Stimulated activated CD8-positive, alpha-beta memory T cell treated with anti-CD3 and anti-CD28 coated beads, Interleukin-2, amount 100 ng/mL, for 48 hours (primary cell): ENCODE measurements at places on chromosomes 7 and 10.
A peak's percentile ranks its signal among the peaks of the same experiment; 100 is the strongest.

- no peak for DNase-seq
These were observed 45.6 kb downstream of the PDSS1 start for GRCh38 chr10:26743091-26743490.

DNA sequence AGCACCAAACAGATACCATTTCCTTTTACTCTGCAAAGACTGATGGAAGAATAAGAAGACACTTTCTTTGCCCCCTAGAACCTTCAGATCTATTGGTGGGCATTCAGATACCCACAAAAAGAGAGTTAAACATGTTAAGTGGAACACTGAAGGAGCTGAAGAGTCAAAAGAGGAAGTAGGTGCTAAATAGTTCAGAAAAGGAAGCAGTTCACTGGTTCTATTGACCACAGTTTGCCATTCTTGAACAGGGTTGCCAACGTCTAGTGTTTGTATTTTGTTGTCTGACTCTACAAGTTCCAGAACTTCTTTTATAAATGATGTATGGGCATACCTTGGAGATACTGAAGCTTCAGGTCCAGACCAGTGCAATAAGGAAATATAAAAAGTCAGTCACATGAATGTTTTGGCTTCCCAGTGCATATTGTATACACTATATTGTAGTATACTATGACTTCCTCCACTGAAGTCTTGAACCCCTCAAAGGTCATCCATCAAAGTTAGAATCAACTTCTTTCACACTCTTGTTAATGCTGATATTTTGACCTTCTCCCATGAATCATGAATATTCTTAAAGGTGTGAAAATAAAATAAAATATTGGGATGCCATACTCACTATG is 47.5 kb upstream of the AGR3 start:
- DNase-seq = no peak

DNA sequence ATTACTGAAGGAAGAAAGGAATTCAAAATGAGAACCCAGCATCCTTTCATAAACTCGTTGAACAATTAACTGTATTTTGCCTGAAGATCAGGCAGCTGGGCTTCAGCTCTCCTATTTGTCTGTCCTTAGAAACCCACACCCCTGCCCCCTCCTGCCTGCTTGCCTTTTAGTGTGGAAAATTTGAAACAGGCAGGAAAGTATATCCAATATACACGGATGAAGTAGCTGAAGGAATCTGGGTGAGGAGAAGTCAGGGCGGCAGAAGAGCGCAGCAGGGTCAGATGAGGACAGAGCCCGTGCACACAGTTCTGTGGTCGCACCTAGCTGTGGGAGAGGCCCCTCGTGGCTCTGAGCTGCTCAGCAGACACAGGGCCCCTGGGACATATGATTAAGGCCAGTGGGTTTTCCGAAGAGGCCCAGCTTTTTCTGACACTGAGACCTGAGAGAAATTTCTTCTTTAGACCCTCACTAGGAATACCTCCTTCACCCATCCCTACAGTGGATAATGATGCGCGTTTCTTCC is 87.9 kb downstream of the ACTR3B start:
- DNase-seq = no peak

GRCh38 chr10:125057158-125058001 is 103.0 kb downstream of the CTBP2 start:
- no peak for DNase-seq

GRCh38 chr10:78672918-78673317 is 395.8 kb upstream of the ZMIZ1 start:
- no peak for DNase-seq

DNA sequence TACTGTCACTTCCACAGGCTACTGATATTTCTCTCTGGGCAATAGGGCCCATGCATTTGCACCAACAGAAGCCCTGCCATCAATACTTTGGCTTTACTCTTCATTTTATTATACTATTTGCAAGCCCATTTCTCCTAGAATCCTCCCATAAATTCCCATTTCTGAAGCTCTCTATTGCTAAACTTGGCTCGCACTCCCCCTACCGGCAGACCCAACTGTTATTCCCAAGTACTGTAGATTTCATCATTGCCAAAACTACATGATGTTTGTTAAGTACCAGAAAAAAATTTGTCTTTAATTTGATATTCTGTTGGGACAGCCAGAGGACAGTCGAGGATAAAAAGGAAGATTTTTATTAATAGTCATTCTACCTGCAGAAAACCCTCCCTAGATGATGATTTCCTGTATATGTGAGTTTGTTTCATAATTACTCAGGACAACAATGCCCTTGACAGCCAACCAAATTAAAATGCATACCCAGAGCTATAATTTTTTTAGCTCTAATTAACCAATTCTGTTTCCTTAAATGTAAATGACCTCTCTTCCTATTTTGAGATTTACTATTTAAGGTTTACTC is 298.6 kb downstream of the REEP3 start:
- no peak for DNase-seq

DNA sequence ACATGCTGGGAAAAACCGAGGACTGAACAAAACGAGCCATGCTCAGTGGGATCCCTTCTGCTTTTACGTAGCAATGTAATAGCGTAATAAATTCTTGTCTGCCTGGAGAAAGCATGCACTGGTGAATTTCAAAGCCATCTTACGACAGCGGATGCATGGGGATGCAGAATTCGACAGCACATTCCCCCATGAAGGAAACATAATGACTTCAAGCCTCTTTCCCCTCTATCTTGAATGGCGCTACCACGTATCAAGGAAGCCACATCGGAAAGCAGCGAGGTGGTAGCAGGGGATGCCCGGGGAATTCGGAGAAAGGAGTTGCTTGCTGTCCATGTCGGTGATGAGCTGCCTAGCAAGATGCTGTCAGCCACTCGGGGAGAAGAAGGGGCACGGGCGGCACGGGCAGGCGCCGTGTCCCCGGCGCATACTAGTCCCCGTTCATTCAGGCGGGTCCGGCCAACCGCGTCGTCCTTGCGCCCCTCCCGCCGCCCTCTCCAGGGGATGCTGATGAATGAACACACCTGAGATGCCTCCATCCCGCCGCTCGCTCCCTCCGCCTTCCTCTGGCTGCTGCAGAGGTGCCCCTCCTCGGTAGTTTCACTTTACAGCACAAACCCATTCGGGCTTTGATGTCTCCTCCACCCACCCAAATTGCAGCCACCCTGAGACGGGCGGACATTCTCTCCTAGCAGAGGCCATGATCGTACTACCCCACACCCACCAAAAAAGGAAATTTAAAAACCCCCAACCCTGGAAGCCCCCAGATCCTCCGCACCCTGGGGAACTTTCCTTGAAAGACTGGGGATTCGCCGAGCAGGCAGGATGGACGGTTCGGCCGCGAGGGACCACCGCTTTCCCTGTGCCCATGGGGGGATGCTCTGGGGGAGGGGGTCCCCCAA is 644 bp downstream of the SORBS1 start:
- DNase-seq = peak; percentile 5

GRCh38 chr10:11157292-11158076 is 139.8 kb downstream of the CELF2 start:
- no peak for DNase-seq

GRCh38 chr7:51545131-51545530 is 228.5 kb upstream of the COBL start:
- no peak for DNase-seq

GRCh38 chr10:4028027-4028471 is 243.0 kb upstream of the KLF6 start:
- no peak for DNase-seq

- DNase-seq = no peak
These were observed 9.8 kb upstream of the GIMAP5 start for GRCh38 chr7:150727381-150727780.

DNA sequence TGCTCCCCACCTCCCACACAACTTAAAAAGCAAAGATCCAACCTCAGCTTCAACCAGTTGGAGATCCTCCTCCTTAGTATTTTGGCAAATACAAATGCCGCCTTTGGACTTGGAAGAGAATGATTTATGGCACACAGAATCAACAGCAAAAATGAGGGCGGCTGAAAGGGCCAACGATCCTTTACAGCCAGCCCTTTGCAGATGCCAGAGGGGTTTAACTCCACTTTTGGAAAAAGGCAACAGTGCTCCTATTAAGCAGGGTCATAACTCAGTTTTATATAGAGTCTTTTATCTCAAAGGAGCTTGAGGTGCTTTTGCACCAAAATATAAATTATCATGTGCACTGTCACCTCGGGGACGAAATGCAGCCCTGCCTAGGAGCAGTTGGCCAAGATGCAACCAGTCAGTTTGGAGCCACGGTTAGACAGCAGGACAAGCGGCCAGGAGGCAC is 56.7 kb upstream of the JCAD start:
- no peak for DNase-seq

DNA sequence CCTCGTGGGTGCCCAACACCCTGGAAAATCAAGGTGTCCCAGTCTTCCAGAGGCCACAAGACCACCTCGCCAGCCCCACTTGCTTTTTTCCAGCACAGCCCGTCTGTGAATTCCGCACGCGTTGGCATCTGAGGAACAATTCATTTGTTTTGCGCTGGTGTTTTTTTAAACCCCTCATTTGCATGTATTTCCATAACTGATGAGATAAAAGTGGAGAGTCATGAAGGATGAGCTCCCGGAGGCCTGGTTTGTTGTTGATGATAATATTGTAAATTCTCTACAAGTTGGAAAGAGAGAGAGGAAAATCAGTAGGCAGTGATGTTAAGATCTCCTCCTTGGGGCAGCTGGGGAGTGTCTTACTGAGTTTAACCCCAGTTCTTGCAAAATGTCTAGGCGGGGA is 34.6 kb downstream of the SLC29A3 start:
- no peak for DNase-seq
